ENCODE measurements at places on chromosomes 5 and 9.
A peak's percentile ranks its signal among the peaks of the same experiment; 100 is the strongest.

DNA sequence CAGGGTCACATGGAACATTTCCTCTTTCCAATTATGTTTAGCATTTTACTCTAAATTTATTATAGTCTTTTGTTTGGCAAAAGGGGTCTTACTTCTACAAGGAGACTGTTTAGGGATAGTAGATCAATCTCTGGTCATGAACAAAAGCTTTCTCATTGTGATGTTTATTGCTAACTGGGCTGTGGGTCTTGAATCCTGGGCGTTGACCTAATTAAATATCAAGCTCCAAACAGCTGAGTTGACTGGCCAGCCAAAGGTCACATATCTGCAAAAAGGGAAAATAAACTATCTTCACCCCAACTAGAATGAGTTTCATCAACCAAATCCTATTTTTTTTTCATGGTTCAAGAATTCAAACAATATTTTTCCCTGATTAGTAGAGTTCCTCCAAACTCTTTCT, 245.4 kb upstream of the TUT7 start:
- DNase-seq = no peak

GRCh38 chr9:133470427-133470924, 8.4 kb downstream of the SLC2A6 start:
- DNase-seq = no peak

DNA sequence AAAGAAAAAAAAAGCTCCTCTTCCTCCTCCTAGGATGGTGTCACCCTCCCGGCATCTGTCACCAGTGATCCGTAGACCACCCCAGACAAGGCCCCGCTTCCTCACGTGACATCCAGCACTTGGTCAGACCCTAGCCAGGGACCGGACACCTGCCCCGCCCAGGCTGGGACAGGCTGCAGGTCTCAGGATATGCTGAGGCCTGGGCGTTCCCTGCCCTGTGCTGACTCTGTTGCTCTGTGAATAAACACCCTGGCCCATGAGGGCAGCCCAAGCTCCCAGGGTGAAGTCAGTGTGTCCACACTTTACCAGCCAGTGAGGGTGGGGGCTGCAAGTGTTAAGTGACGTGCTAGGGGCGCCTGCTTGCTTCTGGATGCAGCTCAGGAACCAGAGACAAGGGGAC, 5.6 kb downstream of the EDF1 start:
- DNase-seq = peak; percentile 11

DNA sequence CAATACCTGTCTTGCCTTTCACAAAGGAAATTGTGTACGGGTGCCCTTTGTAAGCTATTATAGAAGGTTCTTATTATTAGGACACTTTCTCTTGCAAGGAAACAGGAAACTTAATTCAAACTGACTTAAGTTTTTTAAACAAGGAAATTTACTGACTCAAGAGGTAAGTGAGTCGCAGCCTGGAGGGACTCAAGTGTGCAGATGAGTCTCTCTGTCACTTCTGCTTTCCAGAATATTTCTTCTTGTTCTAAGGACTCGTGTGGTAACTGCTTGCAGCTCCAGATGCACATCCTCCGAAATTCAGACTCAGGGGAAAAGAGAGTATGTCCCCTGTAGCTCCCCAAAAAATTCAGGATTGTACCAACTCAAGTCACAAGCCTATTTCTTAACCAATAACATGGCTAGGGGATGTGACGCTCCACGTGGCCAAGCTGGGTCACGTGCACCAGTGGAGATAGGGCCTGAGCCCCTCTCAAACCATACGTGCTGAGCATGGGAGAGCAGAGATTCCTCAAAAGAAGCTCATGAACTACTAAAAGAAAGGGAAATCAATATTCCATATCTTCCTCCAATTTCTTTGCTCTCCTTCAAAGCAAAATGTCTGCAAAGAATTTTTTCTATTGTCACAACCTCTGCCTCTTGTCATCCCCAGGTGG, 49.2 kb upstream of the ERCC6L2 start:
- no peak for DNase-seq

DNA sequence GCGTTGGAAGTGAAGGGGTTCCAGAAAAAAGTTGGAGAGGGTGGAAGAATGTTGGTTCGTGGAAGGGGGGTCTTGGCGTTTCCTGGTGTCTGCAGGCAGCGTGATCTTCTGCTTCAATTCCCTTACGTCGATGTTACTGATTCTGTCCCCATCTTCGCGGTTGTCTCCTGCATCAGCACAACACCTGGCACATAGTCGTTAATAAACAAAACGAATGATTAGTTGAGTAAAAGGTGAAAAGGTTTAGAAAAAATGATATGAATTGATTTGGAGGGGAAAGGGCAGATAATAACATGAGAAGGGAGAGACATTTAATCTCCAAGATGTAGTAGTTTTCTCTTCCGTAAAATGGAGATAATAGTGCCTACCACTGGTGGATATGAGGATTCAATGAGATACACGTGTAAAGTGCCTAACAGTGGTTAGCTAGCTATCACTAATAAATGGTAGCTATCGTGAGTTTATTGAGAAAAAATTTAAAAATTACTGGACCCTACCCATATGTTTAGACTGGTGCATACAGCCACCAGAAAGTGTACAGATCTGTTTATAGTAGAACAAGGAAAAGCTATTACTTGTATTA, 556 bp downstream of the MTREX start:
- no peak for DNase-seq

DNA sequence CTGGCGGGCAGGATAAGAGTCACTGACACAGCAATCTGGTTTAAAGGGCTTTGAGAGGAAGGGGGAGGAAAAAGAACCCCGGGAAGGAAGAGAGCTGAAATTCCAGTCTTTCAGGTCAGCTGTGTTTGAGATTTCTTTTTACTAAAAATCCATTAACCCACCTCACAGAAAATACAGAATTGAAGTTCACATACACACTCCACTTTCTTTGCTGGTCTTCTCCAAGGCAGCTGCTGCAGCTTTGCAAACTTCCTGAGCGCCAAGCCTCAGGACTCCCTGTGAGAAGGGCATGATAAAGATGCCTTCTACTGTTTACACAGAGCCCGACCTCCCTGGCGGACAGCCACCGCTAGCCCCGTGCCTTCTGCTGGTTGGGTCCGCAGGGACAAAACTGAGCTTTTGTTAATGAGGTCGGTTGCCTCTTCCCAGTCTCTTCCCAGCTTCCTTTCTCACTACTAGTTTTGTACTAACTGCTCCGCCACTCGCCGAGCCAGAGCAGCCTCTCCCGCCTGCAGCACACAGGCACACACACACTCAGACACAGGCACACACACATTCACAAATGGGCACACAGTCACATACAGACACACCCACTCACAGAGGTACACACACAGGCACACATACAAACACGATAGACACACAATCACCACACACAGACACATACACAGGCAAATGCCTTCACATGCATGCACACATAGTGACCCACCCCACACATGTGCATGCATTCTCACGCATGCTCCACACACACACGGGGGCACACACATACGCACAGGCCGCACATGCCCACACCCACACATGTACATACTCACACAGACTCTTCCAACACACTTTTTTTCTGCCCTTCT, at the start of gene FREM1:
Gene FREM1 (minus strand): TSS at position 468 of the 845 bp plus-strand sequence. CDS start 41,451 bp downstream, outside the sequence.
- no peak for DNase-seq

- peak; percentile 79 for DNase-seq
Measured at GRCh38 chr9:133731876-133732638, 6.1 kb downstream of the SARDH start.

GRCh38 chr9:108033976-108034964, 544.7 kb upstream of the KLF4 start:
- DNase-seq = no peak

Measured in 8988T (cell line).